ENCODE measurements at places on chromosomes 11 and 22.

- DNase-seq: no peak
These were observed 15.1 kb downstream of the POU2AF1 start for GRCh38 chr11:111363985-111364384.

DNA sequence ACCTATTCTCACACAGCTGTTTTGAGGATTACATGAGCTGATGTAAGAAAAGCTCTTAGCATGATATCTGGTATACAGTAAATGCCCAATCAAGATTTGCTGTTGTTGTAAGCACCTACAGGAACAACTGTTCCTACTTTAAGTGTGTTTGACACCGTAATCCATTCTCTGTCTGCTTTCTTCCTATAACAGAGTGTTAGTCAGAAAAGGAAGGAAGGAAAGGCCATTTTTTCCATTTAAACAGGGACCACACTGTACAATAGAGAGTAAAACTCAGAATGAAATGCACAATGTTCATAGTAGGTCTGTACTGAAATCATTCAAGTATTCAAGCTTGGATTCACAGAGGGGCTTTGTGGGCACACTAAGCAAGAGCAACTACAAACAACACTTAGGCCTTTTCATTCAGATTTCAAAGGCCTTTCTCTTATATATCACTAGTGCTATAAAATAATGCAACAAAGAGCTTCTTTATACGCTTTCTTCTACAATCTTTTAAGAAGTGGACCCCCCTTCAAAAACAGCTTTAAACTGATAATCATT, 21.5 kb downstream of the MTCH2 start:
- DNase-seq: no peak

DNA sequence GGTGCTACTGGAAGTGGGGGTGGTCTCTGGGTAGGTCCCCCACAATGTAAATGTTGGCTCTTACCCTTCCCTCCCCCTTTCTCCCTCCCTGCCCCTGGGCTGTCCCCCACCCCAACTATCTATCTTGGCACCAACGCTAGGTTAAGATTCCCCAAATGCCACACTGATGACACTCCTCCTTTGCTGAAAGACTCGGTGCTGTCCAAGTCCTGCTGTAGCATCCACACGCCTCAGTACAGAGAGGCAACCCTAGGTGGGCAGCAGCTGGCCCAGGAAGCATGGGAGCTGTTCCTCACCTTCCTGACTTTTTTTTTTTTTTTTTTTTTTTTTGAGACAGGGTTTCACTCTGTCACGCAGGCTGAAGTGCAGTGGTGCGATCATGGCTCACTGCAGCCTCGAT, 3.4 kb upstream of the KCTD17 start:
- no peak for DNase-seq

GRCh38 chr11:11931461-11932055, 76.9 kb downstream of the DKK3 start:
- peak; percentile 4 for DNase-seq

- DNase-seq: no peak
These were observed 205.5 kb downstream of the CTTN start for GRCh38 chr11:70603756-70604211.

DNA sequence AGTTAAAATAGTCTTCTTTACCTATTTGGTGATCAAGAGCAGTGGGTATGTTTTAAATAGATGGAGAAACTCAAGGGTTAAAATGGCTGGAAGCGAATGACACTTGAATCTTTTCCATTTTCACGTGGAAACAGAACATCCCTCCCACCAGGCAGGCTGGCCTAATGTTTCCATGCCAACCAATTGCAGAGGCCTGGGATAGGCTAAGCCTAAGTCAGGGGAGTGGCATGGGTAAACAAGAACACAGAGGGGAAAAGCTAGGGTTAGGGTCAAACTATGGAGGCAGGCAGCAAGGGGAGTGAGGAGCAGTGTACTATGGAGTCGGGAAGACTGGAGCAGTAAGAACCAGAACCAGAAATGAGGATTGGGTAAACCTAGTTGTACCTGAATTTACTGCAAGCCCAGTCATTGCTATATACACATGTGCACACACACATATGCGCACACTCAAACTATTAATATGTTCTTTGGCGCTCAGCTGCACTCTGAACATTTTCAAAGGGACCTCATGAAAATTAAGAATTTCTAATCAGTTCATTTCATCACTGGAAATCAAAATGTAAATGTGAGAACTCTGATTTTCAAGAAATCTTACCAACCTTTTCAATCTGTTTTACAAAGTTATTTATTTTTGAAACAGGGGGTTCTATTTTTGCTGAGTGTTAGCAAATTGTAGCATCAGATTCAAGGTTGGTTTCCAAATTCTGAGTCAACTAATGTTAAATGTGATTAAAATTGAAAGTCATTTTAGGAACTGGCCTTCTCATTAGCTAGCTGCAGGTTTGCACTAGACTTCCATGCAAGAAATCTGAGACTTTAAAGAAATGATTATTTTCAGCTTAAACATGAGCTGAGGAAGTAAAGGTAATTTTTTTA, 327.0 kb upstream of the CCDC90B start:
- DNase-seq: no peak

- DNase-seq: no peak
These were observed 56.5 kb upstream of the PRR5 start for GRCh38 chr22:44645531-44645930.
